GM12891 (cell line): ENCODE measurements at places on chromosomes 1 and 21.

GRCh38 chr1:221039616-221040015, 160.4 kb downstream of the HLX start:
- no peak for DNase-seq

DNA sequence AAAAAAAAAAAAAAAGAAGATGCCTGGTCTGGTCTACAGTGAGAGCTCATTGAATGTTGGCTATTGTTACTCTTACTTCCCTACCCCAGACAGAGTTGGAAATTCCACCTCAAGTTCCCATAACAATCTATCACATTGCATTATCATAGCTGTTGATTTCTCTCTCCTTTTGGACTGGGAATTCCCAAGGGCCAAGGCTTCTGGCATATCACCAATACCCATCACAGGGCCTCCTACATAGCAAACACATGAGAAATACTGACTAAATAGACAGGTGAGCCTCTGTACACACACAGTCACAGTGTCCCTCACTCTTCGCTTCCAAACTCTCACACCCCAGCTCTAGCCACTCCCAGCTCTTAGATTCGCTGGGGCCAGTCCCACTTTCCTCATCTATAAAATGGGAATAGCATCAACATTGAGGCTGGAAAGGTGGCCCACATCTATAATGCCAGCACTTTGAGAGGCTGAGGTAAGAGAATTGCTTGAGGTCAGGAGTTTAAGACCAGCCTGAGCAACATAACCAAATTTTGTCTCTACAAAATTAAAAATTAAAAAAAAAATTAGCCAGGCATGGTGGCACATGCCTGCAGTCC, 6.4 kb downstream of the PTAFR start:
- DNase-seq: no peak

DNA sequence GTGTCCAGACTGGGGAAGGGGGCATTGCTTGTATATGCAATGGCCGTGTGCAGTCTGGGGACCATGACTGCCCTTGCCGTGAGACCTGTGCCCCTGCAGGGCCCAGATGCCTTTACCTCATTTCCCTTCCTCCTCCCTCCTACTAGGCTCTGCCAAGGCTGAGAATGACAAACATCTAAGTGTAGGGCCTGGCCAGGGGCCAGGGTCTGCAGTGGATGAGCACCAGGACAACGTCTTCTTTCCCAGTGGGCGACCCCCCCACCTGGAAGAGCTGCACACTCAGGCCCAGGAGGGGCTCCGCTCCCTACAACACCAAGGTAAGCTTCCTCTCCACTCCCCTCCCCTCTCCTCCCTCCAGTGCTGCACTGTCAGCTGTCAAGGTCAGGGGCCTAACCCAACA, 49.5 kb downstream of the YARS1 start:
- no peak for DNase-seq

DNA sequence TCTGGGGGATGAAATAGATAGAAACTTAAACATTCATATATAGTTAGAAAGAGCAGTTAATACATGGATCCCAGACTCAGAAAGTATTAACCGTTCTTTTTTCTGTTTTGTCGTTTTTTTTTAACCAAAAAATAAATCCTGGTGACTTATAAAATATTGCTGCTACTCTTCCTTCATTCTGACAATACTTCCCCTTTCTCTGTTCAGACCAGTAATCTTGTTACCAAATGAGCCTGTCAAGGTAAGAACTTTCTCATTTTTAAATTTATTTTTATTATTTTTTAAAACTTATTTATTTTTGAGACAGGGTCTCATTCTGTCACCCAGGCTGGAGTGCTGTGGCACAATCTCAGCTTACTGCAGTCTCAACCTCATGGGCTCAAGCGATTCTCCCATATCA, 13.7 kb downstream of the PTPN22 start:
- no peak for DNase-seq

DNA sequence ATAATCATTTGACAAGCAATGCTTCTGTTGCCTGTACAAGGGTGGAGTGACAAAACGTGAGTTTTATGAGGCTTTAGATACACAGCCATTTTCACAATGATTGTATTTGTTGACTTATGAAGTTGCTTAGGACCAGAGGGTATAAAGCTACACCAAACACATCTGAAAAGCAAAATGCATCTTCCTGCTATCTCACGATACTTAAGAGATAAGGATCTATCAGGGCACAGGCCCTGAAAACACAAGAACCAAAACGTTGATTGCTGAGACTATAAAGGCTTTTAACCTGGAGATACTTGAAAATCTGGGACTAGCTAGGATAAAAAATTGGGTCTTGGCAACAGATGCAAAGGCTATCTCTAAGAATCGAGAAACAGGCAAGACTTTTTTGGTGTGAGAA, 115.7 kb downstream of the SLC5A9 start:
- DNase-seq: no peak

DNA sequence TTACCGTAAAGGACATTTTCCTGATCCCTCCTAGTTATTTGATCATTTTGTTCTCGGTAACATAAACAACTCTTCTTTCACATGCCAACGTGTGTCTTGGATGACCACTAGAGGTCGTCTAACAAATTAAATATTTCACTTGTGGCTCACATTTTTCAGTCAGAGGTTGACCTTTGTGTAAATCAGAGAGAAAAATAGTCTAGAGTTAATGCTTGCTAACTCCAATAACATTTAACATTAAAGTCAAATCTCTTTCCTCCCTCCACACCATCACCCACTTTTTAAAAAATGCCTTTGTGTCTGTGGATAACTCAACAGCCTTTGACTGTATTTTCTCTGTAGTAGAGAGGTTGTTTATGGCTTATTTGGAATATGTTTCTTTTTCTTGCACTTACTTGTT, 220.5 kb upstream of the B3GALT2 start:
- no peak for DNase-seq

GRCh38 chr1:153122831-153123421, 9.6 kb upstream of the SPRR2F start:
- no peak for DNase-seq

- DNase-seq: no peak
Measured at GRCh38 chr1:191865479-191865878, 292.8 kb upstream of the RGS18 start.

GRCh38 chr1:6414443-6414844, 5.3 kb downstream of the HES2 start:
- no peak for DNase-seq

DNA sequence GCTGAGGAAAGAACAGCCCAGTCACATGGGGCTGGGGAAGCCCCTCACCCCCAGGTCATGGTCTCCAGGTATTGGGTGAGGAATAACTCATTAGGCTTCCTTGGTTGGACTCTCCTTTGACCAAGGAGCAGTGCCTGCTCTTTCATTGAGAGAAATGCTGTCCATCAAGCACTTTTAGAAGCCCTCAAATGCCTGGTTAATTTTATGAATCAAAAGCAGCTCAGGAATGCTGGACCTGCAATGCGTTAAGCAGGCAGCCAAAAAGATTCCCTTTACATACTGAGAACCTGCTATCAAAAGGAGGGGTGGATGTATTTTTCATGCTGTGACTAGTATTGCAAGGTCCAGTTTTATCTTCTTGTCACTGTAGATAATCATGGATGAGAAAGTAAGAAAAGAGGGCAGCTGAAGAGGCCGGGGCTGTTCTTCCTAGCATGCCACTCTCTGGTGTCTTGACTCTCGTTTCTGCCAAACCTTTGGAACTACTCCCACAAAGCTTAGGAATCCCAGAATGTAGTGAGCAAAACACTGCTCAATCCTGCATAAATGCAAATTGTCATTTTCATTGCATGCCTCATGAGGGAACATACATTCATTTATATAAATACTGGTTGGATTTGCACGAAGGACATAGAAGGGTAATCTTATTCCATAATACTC, 2.1 kb upstream of the CD58 start:
- DNase-seq: no peak

DNA sequence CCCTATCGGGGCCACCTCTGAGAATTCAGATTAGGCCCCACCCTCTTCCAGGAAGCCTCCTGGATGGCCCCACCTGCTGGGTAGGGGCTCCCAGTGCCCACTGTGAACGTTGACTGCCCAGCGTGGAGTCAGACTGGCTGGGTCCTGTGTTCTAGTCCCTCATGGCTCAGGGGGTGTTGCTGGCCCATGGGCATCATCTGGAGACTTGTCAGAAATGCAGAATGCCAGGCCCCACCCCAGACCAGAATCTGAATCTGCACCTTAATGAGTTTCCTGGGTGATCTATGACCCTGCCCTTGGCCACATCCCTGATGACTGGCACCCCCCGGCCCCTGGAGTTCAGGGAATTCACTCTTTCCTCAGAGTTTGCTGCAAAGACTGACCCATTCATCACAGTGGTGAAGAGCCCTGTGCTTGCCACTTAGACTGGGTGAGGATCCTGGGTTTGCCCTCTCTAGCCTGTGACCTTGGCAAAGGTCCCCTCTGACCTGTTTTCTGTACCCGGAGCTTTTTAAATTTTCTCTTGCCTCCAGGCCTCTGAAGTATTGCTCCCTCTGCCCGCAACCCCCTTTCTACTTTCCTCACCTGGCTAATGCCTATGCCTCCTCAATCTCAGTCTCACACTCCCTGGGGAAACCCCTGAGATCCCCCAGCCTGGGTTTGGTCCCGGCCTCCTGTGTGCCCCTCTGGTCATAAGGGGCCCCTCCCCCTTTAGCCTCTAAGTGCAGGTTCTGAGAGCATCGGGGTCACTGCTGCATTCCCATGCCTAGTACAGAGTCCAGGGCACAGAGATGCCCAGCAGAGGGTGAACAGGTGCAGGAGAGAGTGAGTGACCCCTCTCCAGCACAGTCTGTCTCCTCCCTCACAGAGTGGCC, 184.2 kb downstream of the MATN1 start:
- DNase-seq: no peak

DNA sequence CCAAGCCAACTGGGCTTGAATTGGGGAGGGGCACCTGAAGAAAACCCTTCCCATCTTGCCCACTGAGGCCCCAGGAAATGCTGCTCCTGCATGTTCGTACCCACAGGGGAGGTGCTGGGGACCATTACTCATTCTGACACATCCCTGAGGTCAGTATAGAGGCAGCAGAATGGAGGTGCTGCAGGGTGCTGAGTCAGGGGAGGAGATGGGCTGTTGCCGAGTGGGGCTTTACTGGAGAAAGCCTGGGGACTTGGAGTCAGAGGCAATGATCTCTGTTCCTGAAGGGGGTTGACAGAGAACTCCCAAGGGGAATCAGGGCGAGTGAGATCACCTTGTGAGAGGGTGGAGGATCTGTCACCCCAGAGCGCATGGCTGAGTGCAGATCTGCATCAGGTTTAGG, 40.2 kb upstream of the KCNA10 start:
- no peak for DNase-seq

- no peak for DNase-seq
Measured at GRCh38 chr1:30672661-30673060, 50.7 kb downstream of the MATN1 start.

DNA sequence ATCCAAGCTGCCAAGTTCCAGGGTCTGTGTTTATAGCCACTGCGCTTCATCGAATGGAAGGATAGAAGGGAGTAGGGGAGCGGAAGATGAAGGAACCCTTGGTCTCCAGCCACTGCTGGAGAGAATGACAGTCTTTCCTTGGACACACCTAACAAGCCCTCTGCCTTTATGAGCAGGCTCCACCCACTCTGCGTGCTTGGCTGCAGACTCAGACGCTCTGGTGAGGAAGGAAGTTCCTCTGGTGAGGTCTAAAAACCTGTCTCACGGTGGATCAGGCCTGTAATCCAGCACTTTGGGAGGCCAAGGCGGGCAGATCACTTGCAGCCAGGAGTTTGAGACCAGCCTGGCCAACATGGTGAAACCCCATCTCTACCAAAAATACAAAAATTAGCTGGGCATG, 55.4 kb downstream of the MATN1 start:
- no peak for DNase-seq

GRCh38 chr1:25990702-25991395, 7.0 kb downstream of the PAFAH2 start:
- DNase-seq: no peak

GRCh38 chr1:181676269-181676668, 193.0 kb downstream of the CACNA1E start:
- peak; percentile 34 for DNase-seq

- no peak for DNase-seq
Measured at GRCh38 chr1:2589431-2590232, 3.1 kb downstream of the PRXL2B start.

DNA sequence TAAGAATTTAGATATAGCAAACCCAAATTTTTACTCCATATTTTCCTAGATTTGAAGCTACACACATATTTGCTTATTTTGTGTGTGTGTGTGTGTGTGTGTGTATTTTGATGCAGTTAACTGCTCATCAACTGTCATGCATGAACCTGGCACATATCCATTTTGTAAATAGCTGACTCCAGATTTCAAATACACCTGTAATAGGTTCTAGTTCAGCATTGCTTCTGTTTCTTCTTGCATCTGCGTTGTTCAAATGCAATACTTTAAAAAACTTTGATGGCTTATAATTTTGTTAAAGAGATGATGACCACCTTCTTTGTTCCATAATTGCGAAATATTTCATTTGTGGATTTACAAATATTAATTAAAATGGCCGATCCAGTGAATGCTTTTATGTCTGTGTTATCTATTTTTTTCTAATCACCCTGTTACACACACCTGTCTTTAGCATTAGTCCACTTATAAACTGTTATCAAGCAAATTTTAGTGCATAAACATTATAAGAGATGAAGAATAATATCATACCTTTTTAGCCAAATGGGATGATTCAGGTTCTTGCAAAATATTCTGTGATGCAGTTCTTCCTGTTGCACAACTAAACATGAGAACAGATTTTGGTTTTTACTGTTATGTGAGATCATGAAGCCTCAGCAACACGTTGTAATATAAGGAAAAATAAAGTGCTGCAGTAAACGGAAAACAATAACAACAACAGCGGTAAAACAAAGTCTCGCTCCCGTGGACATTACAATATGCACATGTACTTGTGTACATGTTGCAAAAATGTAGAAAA, 12.7 kb upstream of the S100A11 start:
- no peak for DNase-seq

DNA sequence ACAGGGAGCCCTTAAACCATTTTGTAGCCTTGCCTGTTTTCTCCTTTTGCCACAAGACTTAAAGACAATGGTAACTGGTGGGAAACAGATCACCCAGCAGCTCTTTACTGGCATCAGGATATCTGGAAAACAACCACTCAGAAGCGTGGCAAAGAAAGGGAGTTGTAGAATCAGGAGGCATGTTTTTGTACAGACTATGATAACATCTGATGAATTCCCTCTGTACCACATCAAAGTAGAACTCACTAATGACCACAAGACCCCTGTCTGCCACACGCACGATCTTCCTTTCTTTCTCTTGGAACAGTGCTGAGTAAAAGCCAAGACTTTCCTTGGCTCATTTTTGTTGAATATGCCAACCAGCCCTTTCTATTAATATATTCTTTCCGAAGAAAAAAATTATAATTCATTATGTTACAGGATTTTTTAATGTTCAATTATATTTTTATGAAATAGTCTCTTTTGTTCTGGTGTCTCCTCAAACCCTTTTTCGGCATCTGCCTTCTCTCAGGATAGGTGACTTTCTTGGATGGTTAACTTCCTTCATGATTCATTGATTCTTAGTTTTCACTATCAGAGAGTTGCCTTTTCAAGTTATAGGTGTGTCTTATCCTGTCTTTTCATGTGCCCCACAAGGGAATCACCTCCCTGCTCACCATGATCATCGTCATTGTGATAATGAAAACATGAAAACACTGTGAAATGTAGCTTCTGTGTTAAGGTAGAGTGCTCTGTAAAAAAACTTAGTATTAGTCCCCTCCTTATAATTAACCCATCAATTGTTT, 7.9 kb upstream of the PHGDH start:
- no peak for DNase-seq
